ENCODE measurements at places on chromosomes 7 and 10. TPM values are rescaled to one million over a fixed set of nuclear protein-coding genes. Genes with fewer than 3 reads are reported as not detected.

Gene CHST3
- 17.9 TPM for total RNA-seq

Gene IFIT1B
- total RNA-seq, result not detected

Gene PRPS1L1
- total RNA-seq, result not detected

Gene ZDHHC4
- total RNA-seq, result 51.4 TPM

Gene SPDYE11
- not detected for total RNA-seq

Gene KCNIP2
- 0.45 TPM for total RNA-seq

Gene SLC39A12
- not detected for total RNA-seq

Gene FGFR2
- total RNA-seq, result 0.53 TPM

Gene CNOT4
- total RNA-seq, result 13.2 TPM

Gene RBM20
- 0.64 TPM for total RNA-seq

Gene CTAGE15
- not detected for total RNA-seq

Gene IFIT5
- total RNA-seq, result 12.3 TPM

Gene SPDYE1
- total RNA-seq, result not detected

Gene FZD1
- total RNA-seq, result 14.3 TPM

Gene KIF5B
- 85.1 TPM for total RNA-seq

Gene PRRT4
- total RNA-seq, result 0.05 TPM

Gene MBL2
- 0.05 TPM for total RNA-seq

Gene OLAH
- not detected for total RNA-seq

Gene LRRN3
- total RNA-seq, result not detected

Gene AFAP1L2
- 10.6 TPM for total RNA-seq

Gene C1QL3
- total RNA-seq, result not detected

Gene ATXN7L1
- total RNA-seq, result 6.5 TPM

Gene COX19
- total RNA-seq, result 14.7 TPM

Gene TLX1
- not detected for total RNA-seq

Gene CYP3A4
- not detected for total RNA-seq

Gene CYP26C1
- total RNA-seq, result 0.04 TPM

Gene TRPV5
- 0.05 TPM for total RNA-seq

Gene CRYGN
- total RNA-seq, result not detected

Gene CREM
- total RNA-seq, result 57.3 TPM

Gene PSD
- 0.11 TPM for total RNA-seq

Gene VGF
- 338 TPM for total RNA-seq

Gene PDK4
- total RNA-seq, result 6.8 TPM

Gene AMPH
- 0.42 TPM for total RNA-seq

Gene OR2A1
- total RNA-seq, result not detected

Gene RBP3
- not detected for total RNA-seq

Gene DEPP1
- total RNA-seq, result 2.9 TPM

Gene C10orf88
- 6.1 TPM for total RNA-seq

Gene P4HA1
- 40.2 TPM for total RNA-seq

Gene GALNT17
- total RNA-seq, result not detected

Gene CRHR2
- not detected for total RNA-seq

Gene BMPR1A
- total RNA-seq, result 20.4 TPM

Gene HOXA6
- 5.7 TPM for total RNA-seq

Gene GNAI1
- total RNA-seq, result 11.2 TPM

Gene KEL
- total RNA-seq, result 0.45 TPM

Gene FAM25C
- 2.2 TPM for total RNA-seq

Gene GPRIN2
- not detected for total RNA-seq

Gene ACTL6B
- total RNA-seq, result not detected

Gene FAM13C
- 0.16 TPM for total RNA-seq

All from A375 (cell line).